ENCODE measurements at places on chromosomes 7 and 10.

- DNase-seq = no peak
These were observed 10.9 kb downstream of the MMRN2 start for GRCh38 chr10:86946213-86947155.

DNA sequence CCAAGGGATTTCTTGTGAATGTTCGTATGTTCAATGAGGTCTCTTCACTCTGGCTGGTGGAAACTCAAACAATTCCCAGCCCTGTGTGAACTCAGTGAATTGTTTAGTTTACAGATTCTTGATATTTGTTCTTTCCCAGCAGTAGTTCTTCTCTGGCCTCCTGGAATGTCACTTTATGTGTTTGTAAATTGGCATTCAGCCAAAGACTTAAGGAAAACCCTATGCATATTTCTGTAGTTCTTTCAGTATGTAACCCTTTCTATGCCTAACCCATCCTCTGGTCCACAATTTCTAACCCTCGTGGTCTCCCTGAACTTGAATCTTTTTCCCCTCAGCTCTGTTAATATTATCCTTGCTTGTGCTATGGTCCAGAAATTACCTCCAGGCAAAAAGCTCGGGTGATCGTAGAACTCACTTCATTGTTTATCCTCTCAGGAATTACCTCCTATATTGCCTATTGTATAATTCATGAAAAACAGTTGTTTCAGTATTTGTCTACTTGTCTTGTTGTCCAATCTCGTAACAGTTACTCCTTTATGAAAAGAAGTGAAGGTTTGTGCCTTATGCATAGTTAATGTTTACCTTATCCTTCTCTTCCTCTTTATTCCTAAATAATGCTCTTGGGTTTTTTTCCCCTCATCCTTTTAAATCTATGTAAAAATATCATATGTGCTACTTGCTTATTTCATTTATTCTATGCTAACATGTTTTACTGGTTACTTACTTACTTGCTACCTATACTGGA lies 23.7 kb upstream of the AGR3 start:
- DNase-seq = no peak

GRCh38 chr10:76086761-76087639 lies 655.6 kb downstream of the LRMDA start:
- no peak for DNase-seq

DNA sequence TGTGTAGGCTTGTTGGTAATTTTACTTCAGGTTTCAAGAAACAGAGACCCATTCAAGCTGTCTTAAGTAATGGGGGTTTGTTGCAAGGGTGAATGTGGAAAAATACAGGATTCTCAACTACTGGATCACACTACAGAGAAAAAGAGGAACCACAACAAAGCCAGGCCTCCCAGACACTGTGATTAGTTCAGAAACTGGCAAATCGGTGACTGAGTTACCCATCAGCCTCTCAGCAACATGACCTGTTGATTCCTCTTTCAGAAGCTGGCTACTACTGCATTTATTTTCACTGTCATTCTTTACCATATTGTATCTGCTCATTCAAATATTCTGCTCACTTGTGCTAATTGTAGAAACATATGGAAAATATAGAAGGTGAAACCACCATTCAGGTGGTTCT lies 16.0 kb downstream of the CCDC71L start:
- DNase-seq = no peak

GRCh38 chr10:89652806-89653370 lies 7.8 kb upstream of the PANK1 start:
- DNase-seq = no peak

- DNase-seq = no peak
These were observed 118.3 kb downstream of the FAM53B start for GRCh38 chr10:124625831-124626238.

- DNase-seq = no peak
These were observed 1.9 kb upstream of the STX1A start for GRCh38 chr7:73721377-73721817.

DNA sequence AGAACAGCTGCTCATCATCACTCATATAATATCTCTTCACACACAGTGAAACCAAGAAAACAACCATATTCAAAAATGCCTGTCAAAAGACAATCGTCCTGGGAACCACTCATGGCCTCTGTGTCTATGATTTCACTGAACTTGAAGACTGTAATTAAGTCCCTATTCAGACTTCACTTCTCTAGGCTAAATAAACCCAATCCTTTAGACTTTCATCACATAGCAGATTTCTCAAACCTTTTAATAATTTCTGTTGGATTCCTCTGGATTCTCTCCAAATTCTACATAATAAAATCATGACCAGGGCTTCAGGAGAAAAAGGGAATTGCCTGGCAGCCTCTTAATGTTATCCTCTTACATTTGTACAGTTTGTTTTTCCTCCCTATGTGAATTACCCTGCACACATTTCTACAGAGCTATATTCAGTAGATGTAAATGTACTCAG lies 201.1 kb downstream of the LRRN3 start:
- no peak for DNase-seq

GRCh38 chr10:18455086-18455884 lies 196.1 kb downstream of the NSUN6 start:
- no peak for DNase-seq

GRCh38 chr7:125357676-125358455 lies 428.2 kb upstream of the POT1 start:
- no peak for DNase-seq

DNA sequence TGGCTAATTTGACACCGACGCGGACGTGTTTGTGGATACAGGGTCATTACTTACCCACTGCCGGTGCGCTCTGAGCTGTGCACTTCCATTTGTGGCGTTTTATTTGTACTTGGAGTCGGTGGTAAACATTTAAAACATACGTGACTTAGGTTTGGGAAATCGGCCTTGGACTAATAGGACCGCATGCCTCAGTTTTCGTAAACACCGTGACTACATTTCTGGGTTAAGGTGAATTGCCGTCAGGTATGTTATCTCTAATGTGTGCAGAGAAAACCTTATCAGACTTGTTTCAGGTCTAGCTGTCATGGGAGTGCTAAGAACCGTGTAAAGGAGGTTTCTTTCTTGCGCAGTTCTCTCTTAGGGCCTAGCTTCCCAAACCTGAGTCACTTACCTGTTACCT lies 51.7 kb upstream of the NCF1 start:
- DNase-seq = no peak

DNA sequence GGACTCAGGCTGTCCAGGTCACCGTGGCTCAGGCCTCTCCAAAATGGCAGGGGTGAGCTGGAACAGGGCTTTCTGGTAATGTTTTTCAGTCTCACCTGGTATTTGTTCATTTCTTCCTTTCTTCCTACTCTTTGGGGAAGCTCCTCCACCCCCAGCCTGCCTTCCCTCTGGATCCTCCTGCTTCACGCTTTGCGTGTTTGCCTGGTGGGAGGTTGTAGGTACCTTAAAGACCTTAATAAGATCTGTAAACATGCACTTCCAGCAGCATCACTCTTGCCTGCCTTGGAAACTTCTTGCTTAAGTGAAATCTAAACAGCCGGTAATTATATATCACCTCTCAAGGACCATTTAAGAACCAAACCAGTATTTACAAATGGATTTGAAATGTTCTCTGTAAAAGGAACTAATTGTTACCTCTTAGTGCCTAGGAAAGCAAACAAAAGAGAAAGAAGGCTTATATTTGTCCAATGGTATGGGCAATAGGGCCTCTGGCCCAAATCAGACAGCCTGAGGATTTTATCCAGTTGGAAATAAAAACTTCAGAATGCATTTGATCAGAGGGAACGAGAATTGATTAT lies 339.9 kb downstream of the CCSER2 start:
- no peak for DNase-seq

DNA sequence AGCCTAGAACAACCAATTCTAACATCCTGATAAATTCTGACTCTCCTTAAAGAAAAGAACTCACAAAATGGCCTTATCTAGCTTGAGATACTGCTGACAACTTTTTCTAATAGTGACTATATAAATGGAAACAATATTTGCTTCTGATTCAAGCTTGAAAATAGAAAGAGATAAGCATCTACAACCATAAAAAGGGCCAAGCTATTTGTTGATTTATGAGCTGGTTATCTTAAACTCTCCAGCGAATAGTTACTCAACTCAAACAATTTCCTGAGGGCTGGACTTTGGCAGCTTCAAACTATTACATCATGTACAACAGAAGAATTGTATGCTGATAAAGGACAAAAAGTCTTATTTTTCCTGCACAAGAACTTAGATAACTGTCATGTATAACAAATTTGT lies 4.6 kb downstream of the USP54 start:
- no peak for DNase-seq

- no peak for DNase-seq
These were observed 182.8 kb downstream of the CREB5 start for GRCh38 chr7:28595076-28595475.

- DNase-seq = no peak
These were observed 64.4 kb upstream of the EMX2 start for GRCh38 chr10:117477961-117478670.

DNA sequence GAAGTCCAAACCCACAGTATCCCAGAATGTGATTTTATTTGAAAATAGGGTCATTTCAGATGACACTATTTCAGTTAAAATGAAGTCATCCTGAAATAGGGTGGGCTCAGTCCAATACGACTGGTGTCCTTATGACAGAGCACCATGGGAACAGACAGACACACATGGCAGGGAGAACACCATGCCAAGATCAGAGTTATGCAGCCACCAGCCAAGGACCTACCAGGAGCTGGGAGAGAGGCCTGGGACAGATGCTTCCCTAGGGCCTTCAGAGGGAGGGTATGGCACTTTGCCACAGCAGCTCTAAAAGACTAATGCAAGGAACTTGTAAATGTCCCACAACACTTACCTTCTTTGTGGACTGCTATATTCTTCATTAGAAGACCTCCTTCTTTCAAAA lies 226.5 kb downstream of the NEBL start:
- DNase-seq = no peak

DNA sequence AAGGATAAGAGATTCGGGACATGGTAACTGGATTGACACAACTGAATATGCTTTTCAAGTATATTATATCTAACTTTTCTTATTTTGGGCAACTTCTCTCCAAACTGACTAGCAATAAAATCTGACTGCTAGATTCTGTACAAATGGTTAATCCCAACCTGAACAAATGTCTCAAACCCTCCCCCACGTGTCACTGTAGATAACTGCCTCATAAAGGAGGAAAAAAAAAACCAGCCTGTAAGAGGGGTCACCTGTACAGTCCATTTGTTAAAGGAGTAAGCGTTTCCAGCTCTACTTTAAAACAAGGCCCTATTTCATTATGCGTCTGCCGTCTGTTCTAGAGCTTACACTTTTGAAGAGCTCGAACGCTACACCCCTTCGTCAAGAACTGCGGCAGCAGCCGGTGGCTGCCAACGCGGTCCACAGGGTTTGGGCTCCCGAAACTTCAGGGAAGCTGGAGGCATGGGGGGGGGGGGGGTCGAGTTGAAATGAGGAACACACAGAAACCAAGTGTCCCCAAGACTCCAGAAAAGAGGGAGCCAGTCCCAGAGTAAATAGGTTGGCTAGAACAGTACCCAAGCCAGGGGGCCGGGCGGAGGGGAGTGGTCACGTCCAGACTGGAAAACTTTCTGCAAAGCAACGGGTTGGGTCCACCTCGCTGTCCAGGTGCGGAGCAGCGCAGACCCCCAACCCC lies 492 bp downstream of the COG5 start:
- no peak for DNase-seq

GRCh38 chr10:38143587-38143986 lies 49.5 kb downstream of the ZNF37A start:
- DNase-seq = no peak

- no peak for DNase-seq
These were observed 15.3 kb upstream of the THSD7A start for GRCh38 chr7:11847336-11847735.

- no peak for DNase-seq
These were observed 320.7 kb upstream of the MAGI2 start for GRCh38 chr7:79774150-79774549.

GRCh38 chr7:157097569-157097968 lies 41.2 kb upstream of the UBE3C start:
- no peak for DNase-seq

GRCh38 chr10:42971251-42971599 lies 105.6 kb upstream of the RET start:
- no peak for DNase-seq

- no peak for DNase-seq
These were observed 74.6 kb upstream of the NKX6-2 start for GRCh38 chr10:132860532-132860931.

DNA sequence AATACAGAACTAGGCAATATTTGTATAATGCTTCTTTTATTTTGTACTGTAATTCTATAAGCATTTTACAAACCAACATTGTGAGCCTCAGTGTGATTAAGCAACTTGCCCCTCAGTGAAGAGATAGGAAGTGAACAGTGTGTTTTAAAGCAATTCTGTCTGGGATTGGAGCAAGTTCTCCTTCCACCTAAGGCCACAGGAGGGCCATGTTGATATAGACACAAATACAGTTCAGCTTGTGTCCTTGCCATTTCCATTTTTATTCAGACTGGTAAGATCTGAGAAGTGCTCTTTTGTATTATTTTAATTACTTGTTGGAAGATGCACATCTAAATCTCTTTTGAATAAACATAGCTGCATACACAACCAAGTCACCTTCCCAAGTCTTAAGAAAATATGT lies 416.3 kb upstream of the COBL start:
- no peak for DNase-seq

DNA sequence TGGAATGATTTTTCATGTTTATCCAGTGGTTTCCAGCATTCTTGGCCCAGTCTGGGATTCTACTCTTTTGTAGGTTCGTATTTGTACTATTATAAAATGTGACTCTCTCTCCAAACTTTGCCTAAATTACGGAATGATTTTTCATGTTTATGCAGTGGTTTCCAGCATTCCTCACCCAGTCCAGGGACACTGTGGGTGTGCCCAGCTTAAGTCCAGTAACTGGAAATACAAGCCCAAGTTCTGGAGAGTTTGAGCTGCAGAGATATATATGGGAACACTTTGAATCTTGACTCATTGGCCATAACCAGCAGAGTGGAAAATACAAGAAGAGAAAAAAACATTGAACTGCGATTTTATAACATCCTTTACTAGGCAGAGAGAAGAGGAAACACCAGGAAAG lies 5.9 kb upstream of the MAGI2 start:
- DNase-seq = no peak

GRCh38 chr7:120550494-120551048 lies 277.6 kb downstream of the KCND2 start:
- no peak for DNase-seq

GRCh38 chr10:63595072-63595471 lies 73.9 kb downstream of the REEP3 start:
- no peak for DNase-seq

GRCh38 chr10:120657371-120657770 lies 193.8 kb upstream of the WDR11 start:
- DNase-seq = no peak

GRCh38 chr10:23467012-23467411 lies 28.1 kb downstream of the OTUD1 start:
- DNase-seq = no peak

DNA sequence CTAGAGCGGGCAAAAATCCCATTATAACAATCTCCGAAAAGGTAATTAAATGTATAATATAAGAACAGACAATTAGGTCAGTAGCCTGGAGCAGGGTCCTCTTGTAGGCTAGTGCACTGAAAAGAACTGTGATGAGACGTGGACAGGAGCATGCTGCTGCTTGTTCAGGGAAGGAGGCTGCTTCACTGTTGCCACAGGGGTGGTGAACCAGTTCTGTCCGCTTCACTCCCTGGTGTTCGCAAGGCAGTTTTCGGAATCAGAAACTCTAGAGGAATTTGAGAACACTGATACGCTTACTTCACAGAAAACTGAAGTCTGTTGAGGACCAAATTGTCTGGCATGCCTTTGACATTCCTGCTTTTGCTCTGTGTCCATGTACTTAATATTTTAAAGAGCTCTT lies 17.4 kb downstream of the ZNRF2 start:
- DNase-seq = no peak

Measured in stimulated activated CD8-positive, alpha-beta memory T cell treated with anti-CD3 and anti-CD28 coated beads, Interleukin-7, amount 100 ng/mL, for 1 hour (primary cell).